ENCODE measurements at places on chromosomes 6 and 20.

- no peak overlapping the region for H3K27ac ChIP-seq
- no peaks in the 10 kb centered on the region for H3K27me3 ChIP-seq
- H3K36me3 ChIP-seq: no peaks in the 10 kb centered on the region
- no peaks in the 10 kb centered on the region for H3K4me1 ChIP-seq
Measured at GRCh38 chr6:139653111-139653510, 278.7 kb upstream of the CITED2 start.

DNA sequence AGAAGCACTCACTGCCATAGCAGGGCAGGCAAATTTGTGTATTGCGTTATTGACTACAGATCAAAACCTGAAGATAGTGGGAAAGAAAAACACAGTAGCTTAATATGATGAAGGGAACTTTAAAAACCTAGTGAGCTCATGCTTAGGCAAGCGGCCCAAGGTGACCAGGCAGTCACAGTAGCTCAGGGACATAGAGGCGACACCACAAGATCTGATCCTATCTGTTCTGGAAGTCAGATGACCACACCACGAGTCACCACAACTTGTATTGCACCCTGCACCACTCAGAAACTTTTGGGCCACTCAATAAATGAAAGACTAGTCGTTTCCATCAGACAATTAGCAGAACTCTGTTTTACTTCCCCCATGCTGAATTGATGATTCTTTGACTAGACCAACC lies 4.9 kb downstream of the CLIC5 start:
- no peak overlapping the region for H3K4me3 ChIP-seq
- peaks cover 28% of the 10 kb centered on the region for H3K27me3 ChIP-seq
- H3K27ac ChIP-seq: no peak overlapping the region
- H3K36me3 ChIP-seq: no peaks in the 10 kb centered on the region
- DNase-seq: no peak
- no peaks in the 10 kb centered on the region for H3K4me1 ChIP-seq

- H3K36me3 ChIP-seq: no peaks in the 10 kb centered on the region
- H3K27ac ChIP-seq: no peak overlapping the region
- no peaks in the 10 kb centered on the region for H3K27me3 ChIP-seq
- H3K4me1 ChIP-seq: peaks cover 20% of the 10 kb centered on the region
- DNase-seq: peak; percentile 35
Measured at GRCh38 chr20:57902473-57902872, 192.7 kb upstream of the PMEPA1 start.

GRCh38 chr6:14922706-14923460 lies 323.0 kb upstream of the JARID2 start:
- H3K4me3 ChIP-seq: no peak overlapping the region
- H3K36me3 ChIP-seq: no peaks in the 10 kb centered on the region
- H3K4me1 ChIP-seq: no peaks in the 10 kb centered on the region
- no peak for DNase-seq
- no peak overlapping the region for H3K27ac ChIP-seq
- no peaks in the 10 kb centered on the region for H3K27me3 ChIP-seq

- H3K4me3 ChIP-seq: no peak overlapping the region
- H3K27ac ChIP-seq: no peak overlapping the region
Measured at GRCh38 chr6:43791745-43792422, 21.9 kb downstream of the VEGFA start.

- DNase-seq: no peak
- H3K27ac ChIP-seq: peak overlapping the region; percentile 57
- peaks cover 6% of the 10 kb centered on the region for H3K4me1 ChIP-seq
Measured at GRCh38 chr6:7910298-7910653, 312 bp downstream of the TXNDC5 start.

GRCh38 chr20:24772667-24773066 lies 176.4 kb upstream of the CST7 start:
- DNase-seq: peak; percentile 29
- H3K36me3 ChIP-seq: no peaks in the 10 kb centered on the region
- H3K27ac ChIP-seq: no peak overlapping the region
- H3K4me1 ChIP-seq: peaks cover 23% of the 10 kb centered on the region

GRCh38 chr20:33281550-33282146 lies 1.4 kb upstream of the BPIFB1 start:
- no peaks in the 10 kb centered on the region for H3K4me1 ChIP-seq
- no peak for DNase-seq
- no peak overlapping the region for H3K4me3 ChIP-seq
- no peak overlapping the region for H3K27ac ChIP-seq
- peaks cover 15% of the 10 kb centered on the region for H3K27me3 ChIP-seq
- H3K36me3 ChIP-seq: no peaks in the 10 kb centered on the region

DNA sequence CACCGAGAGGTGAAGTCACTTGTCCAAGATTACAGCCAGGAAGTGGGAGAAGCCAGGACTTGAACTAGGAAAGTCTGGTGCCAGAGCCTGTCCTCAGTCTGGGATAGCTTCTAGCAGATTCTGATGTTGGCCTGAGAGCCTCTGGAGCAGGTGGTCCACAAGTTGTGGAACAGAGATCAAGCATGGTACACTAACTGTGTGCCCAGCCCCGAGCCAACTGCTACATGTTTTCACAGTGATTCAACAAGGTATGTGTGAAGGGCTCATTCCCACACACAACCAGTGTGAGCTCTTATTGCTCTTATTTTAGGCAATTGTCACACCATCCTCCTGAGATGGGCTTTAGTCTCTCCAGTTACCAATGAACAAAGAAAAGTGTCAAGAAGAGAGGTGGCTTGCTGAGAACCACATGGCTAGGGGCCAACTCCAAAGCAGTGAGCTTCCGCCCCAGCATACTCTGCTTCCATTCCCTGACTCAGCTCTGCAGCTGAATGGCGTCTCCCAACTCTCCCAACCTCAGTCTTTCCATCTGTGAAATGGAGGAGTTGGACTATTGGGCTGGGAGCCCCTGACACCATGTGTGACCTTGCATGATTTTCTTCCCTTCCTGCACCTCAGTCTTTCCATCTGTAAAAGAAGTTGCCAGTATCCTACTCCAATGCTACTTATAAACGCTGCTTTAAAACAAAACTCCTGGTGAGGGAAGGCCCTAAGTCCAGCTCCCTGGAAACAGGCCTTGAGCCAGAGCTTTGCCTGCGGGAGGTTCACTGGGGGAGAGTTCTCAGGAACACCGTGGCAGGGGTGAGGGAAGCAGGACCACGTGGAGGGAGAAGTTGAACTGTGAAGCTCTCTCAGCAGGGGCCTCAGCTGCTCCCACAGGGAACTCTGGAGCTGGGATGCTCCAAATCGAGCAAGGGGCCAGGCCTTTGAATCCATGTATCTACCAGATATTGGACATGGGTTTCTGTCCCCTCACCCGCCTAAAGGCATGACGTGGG lies 40.9 kb downstream of the CDH22 start:
- H3K36me3 ChIP-seq: no peaks in the 10 kb centered on the region
- H3K4me1 ChIP-seq: no peaks in the 10 kb centered on the region
- no peaks in the 10 kb centered on the region for H3K27me3 ChIP-seq
- H3K27ac ChIP-seq: no peak overlapping the region
- H3K4me3 ChIP-seq: no peak overlapping the region

DNA sequence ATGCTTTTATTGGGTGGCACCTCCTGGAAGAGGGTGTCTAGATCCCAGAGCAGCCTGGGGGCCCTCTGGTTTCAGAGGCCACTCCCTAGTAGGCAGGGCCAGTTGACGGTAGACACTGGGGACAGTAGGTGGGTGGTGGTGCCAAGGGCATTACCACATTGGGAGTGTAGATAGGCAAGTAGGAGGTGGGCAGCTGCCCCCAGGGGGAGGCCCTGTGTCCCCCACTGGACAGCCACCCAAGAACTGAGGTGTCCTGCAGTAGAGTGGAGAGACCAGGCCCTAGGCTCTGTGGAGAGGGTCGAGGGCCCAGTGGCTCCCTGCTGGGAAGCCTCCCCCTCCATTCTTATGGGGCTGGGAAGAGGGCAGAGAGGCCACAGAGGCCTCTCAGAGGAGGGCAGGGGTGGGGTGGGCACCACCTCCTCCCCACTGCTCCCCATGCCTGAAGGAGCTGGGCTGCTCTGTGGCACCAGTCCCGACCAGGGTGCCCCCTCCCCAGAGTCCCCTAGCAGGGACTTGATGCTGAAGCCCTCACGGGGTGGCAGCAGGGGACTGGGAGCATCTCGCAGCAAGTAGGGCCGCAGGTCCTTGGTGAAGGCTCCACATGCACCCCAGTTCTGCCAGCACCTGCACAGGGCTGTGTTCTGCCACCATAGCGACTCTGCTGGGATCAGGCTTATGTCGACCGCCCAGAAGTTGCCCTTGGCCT lies 305.0 kb upstream of the KCNQ5 start:
- H3K4me3 ChIP-seq: no peak overlapping the region
- peak; percentile 23 for DNase-seq
- H3K36me3 ChIP-seq: no peaks in the 10 kb centered on the region
- H3K27ac ChIP-seq: no peak overlapping the region
- no peaks in the 10 kb centered on the region for H3K4me1 ChIP-seq

GRCh38 chr20:33328157-33329137 lies 45.4 kb downstream of the BPIFB1 start:
- H3K27ac ChIP-seq: no peak overlapping the region
- H3K27me3 ChIP-seq: peaks cover 35% of the 10 kb centered on the region
- H3K4me3 ChIP-seq: no peak overlapping the region

- H3K36me3 ChIP-seq: no peaks in the 10 kb centered on the region
- no peak overlapping the region for H3K4me3 ChIP-seq
- H3K27ac ChIP-seq: no peak overlapping the region
- peaks cover 35% of the 10 kb centered on the region for H3K27me3 ChIP-seq
Measured at GRCh38 chr6:29853245-29853644, 25.6 kb downstream of the HLA-G start.

GRCh38 chr6:13139119-13139518 lies 189.2 kb downstream of the TBC1D7 start:
- H3K36me3 ChIP-seq: no peaks in the 10 kb centered on the region
- no peak for DNase-seq
- H3K4me1 ChIP-seq: no peaks in the 10 kb centered on the region
- no peak overlapping the region for H3K27ac ChIP-seq
- peaks cover 9% of the 10 kb centered on the region for H3K27me3 ChIP-seq

- no peaks in the 10 kb centered on the region for H3K27me3 ChIP-seq
- H3K27ac ChIP-seq: peak overlapping the region; percentile 92
- peak; percentile 86 for DNase-seq
- no peak overlapping the region for H3K4me3 ChIP-seq
- H3K36me3 ChIP-seq: no peaks in the 10 kb centered on the region
Measured at GRCh38 chr20:62739581-62740285, 31.1 kb downstream of the NTSR1 start.

GRCh38 chr6:228881-229651 lies 63.2 kb upstream of the DUSP22 start:
- H3K4me3 ChIP-seq: no peak overlapping the region
- no peaks in the 10 kb centered on the region for H3K27me3 ChIP-seq
- no peak overlapping the region for H3K27ac ChIP-seq
- DNase-seq: no peak
- no peaks in the 10 kb centered on the region for H3K36me3 ChIP-seq

GRCh38 chr6:156438350-156438923 lies 338.7 kb upstream of the ARID1B start:
- H3K27ac ChIP-seq: no peak overlapping the region
- H3K27me3 ChIP-seq: no peaks in the 10 kb centered on the region
- H3K4me1 ChIP-seq: no peaks in the 10 kb centered on the region
- DNase-seq: no peak
- no peaks in the 10 kb centered on the region for H3K36me3 ChIP-seq

- DNase-seq: no peak
- H3K27me3 ChIP-seq: no peaks in the 10 kb centered on the region
- H3K36me3 ChIP-seq: peaks cover 44% of the 10 kb centered on the region
- H3K4me3 ChIP-seq: no peak overlapping the region
Measured at GRCh38 chr6:33772082-33772830, 16.7 kb downstream of the LEMD2 start.

DNA sequence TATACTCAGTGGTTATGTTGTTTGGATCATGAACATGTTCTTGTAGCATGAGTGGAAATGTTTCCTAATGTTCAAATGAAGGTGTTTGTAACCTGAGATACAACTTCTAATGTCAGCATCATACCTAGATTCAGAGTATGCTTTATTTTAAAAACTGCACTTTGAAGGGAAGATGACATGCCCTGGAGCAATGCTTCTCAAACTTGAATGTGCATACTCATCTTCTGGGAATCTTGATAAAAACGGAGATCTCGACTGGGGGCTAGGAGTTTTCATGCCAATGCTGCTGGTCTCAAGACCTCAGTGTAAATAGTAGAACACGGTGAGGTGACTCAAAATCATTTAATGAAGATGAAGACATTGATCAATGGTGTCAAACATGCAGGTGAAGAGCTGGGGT lies 440.0 kb upstream of the NOX3 start:
- no peaks in the 10 kb centered on the region for H3K27me3 ChIP-seq
- no peaks in the 10 kb centered on the region for H3K36me3 ChIP-seq
- H3K27ac ChIP-seq: no peak overlapping the region
- H3K4me1 ChIP-seq: no peaks in the 10 kb centered on the region

DNA sequence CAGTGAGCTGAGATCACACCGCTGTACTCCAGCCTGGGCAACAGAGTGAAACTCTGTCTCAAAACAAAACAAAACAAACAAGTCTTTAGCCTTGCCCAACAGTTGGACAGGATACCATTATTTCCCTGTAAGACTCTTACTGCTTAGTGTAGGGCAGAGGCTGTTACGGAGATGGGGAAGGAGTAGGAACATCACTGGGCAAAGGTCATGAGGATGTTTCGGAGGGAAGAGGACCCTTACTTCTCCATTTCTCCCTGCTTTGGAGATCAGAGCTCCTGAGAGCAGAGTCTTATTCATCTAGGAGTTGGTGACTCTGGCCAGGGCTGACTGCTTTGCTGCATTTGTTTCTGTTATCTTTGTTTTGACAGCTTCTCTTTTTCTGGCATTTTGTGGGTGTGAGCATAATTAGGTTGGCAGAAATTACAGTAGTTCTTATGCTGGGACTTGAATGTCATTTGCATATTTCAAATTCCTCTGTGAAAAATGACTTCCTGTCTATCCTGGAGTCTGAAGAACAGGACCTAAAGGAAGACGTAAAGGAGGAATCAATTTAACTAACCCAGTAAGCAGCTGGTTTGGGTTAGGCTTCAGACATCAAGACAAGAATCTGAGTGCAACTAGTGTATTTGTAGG lies 89.0 kb downstream of the CDS2 start:
- no peaks in the 10 kb centered on the region for H3K36me3 ChIP-seq
- no peak overlapping the region for H3K4me3 ChIP-seq
- H3K27ac ChIP-seq: no peak overlapping the region
- H3K27me3 ChIP-seq: no peaks in the 10 kb centered on the region

DNA sequence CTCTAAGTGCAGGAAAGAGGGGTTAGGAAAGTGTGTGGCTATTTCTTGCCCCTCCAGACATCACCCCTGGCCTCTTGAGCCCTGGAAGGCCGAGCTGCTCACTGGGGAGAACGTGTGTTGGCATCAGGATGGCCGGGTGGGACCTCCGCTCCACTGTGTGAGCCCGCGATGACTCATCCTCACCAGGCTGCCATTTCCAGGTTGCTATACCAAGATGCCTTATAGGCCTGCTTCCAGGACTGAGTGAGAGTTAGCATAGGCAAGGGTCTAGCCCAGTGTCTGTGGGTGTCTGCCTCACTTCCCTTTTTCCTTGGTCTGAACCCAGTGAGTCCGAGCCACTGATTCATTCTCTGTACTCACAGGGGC lies 105.0 kb downstream of the MRPL14 start:
- no peak for DNase-seq
- H3K27me3 ChIP-seq: no peaks in the 10 kb centered on the region
- H3K4me1 ChIP-seq: peaks cover 7% of the 10 kb centered on the region
- H3K4me3 ChIP-seq: no peak overlapping the region
- H3K27ac ChIP-seq: peak overlapping the region; percentile 26
- no peaks in the 10 kb centered on the region for H3K36me3 ChIP-seq

GRCh38 chr6:154243793-154244750 lies 112.5 kb downstream of the IPCEF1 start:
- H3K4me3 ChIP-seq: no peak overlapping the region
- no peaks in the 10 kb centered on the region for H3K27me3 ChIP-seq
- no peaks in the 10 kb centered on the region for H3K36me3 ChIP-seq
- H3K27ac ChIP-seq: no peak overlapping the region
- no peak for DNase-seq

- H3K4me1 ChIP-seq: no peaks in the 10 kb centered on the region
- DNase-seq: no peak
- no peak overlapping the region for H3K27ac ChIP-seq
- H3K27me3 ChIP-seq: no peaks in the 10 kb centered on the region
Measured at GRCh38 chr6:37646097-37646864, 51.4 kb downstream of the MDGA1 start.

Measured in RWPE2 (cell line).